ENCODE measurements at places on chromosomes 6 and 20.

DNA sequence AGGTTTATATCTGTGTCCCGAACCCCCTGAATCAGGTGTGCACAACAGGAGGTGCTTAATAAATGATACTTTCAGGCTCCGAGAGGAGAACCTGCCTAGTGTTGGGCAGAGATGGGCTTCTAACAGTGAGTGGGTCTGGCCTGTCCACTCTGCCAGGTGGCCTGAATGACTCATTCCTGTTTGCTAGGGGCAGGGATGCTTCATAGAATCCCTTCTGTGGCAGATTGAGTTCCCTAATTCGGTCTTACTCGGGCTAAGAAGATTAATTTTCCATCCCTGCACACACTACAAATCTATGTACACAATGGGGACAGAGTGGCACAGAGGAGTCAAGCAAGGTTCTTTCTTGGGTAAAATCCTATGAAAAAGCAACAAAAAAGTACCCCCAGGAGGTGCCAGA, 19.8 kb downstream of the SDC4 start:
- no peak for DNase-seq

DNA sequence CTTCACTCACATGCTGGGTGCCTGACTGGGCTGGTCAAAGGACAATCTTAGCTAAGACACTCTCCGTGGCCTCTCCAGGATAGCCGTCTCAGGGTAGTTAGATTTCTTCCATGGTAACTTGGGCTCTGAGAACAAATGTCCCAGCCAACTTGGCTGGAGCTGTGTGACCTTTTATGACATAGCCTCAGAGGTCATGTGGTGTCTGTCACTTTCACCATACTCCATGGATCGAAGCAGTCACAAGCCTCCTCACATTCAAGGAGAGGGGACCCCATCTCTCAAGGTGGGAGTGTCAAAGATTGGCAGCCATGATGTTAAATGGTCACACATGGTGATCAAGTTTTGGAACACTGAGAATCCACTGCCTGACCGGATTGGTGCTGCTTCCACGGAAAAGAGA, 190.9 kb upstream of the SUPT3H start:
- DNase-seq, result no peak

DNA sequence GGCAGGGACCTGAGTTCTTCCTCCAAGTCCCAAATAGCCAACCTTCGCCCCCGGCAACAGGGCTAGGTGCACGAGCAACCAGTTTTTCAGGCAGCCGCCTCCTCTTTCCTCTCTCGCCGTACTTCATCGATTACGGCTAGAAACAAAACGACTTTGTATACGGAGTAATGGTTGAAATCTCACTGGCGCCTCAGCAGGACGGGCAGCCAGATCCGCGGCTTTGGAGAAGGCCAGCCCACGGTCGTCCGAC, 333 bp upstream of the SMIM13 start:
- DNase-seq, result no peak

DNA sequence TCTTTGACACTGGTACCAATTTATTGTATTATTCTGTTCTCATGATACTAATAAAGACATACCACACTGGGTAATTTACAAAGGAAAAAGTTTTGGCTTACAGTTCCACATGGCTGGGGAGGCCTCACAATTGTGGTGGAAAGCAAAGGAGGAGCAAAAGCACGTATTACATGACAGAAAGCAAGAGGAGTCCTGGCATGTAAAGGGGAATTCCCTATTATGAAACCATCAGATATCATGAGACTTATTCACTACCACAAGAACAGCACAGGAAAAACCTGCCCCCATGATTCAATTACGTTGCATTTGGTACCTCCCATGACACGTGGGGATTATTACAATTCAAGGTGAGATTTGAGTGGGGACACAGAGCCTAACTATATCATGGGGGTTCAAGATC, 43.4 kb downstream of the SLC22A2 start:
- DNase-seq, result no peak

- no peak for DNase-seq
These were observed 252.7 kb downstream of the BMP7 start for GRCh38 chr20:57013741-57014140.

DNA sequence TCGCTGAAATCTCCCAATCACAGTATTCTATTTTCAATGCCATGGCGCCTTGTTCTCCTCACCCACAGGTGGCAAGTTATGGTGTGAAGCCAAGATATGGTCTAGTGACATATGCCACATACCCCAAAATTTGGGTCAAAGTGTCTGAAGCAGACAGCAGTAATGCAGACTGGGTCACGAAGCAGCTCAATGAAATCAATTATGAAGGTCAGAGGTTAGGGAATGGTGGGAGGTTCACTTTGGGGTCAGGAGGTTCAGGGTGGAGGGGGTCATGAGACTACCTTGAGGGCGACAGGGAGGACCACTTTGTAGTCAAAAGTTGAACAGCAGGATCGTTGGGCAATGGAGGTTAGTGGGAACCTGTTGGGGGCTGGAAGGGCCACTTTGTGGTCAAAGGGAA, 2.4 kb downstream of the CFB start:
- no peak for DNase-seq

DNA sequence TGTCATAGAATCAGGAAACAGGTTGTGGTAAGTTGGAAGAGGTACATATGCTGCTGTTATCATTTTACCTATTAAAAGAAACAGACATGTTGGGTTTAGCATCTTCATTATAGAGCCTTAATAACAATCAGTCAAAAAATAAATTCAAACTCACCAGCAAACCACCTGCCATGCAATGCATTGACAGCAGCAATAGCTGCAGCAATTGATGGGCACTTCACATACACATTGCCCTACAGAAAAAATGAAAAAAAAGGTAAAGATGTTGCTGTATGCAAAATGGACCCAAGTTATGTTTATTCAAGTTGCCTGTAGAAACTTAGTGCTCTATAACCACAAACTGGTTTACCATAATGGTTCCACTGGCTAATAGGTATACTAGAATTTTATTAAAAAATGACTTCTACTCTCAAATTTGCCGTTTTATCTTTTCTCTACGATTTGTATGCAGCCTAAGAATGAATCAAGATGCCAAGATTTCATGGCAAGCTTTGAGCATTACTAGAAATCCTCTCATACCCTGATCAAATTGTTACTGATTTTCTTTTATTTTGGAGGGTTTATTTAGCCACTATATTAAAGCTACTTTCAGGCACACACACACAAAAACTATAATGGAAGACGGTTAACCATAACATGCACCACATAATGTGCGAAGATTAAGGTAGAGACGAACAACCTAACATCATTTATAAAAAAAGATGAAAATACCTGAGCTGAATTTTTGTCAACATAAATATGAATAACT, 5.5 kb downstream of the ROMO1 start:
- no peak for DNase-seq

GRCh38 chr6:166589337-166589731, 2.9 kb upstream of the RAMACL start:
- no peak for DNase-seq

DNA sequence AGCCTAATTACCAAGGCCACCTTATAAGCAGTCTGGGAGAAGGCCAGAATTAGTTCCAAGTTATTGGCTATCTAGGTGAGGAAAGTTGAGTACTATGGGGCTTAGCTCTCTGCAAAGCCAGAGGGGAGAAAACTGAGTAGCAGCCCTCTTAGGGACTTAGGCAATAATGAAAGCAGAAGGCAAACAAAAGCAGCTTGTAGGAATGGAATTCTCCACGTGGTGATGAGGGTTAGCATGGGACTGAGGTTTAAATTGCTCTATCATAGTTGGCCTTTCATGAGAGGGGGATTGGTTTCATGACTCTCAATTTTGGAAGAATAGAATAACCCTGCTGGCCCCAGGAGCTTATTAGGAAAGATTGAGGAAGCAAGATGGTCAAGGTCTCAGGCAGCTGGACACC, 7.0 kb upstream of the UBE2J1 start:
- DNase-seq, result no peak

GRCh38 chr6:45365036-45365435, 12.7 kb downstream of the SUPT3H start:
- DNase-seq, result no peak

DNA sequence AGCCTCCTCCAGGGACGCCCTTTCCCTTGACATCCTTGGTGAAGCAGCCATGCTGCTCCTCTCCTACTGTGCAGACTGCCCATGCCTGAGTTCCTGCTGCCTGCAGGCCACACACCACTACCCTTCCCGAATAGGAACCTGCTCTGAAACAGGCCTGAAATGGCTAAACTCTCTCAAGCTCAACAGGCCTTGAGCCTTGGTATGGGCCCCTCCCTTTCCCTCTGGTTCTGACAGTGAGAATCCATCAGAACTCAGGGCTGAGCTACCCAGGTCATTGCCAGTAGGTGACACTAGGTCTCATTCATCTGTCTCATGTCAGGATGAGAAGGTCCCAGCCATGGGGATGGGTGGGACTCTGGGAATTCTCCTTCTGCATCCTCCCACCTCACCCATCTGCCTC, 25.7 kb downstream of the RAET1L start:
- no peak for DNase-seq

DNA sequence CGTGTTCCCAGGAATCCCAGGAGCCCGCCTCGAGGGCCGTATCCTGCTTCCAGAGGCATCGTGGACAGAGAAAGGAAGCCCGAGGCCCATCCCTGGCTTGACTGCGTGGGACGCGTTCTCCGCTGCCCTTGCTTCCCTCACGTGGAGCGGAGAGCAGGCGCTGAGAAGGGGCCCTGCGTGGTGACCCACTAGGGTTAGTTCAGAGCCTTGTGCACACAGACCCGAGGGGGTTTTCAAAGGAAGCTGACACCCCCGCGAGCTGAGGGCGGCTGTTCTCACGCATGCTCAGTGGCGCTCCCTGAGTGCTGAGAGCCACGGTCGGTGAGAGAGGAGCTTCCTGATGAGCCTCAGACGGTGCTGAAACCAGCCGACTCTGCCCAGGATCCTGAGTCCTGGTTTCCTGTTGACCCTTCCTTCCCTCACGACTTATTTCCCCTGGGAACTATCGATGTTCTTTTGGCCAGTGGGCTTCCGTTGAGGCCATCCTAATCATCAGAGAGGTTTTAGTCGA, 28.9 kb upstream of the CCR6 start:
- DNase-seq, result no peak

GRCh38 chr6:99295276-99295675, 54.2 kb downstream of the FAXC start:
- DNase-seq, result no peak

GRCh38 chr20:9458138-9458796, 56.1 kb upstream of the LAMP5 start:
- DNase-seq, result no peak

GRCh38 chr20:33277471-33278441, 5.3 kb upstream of the BPIFB1 start:
- no peak for DNase-seq

All from SJSA1 (cell line).